NCI-H1694 (cell line): ENCODE measurements at places on chromosomes 6 and 20.

- no peak for DNase-seq
Measured at GRCh38 chr20:58268936-58269619, 40.4 kb upstream of the RAB22A start.

DNA sequence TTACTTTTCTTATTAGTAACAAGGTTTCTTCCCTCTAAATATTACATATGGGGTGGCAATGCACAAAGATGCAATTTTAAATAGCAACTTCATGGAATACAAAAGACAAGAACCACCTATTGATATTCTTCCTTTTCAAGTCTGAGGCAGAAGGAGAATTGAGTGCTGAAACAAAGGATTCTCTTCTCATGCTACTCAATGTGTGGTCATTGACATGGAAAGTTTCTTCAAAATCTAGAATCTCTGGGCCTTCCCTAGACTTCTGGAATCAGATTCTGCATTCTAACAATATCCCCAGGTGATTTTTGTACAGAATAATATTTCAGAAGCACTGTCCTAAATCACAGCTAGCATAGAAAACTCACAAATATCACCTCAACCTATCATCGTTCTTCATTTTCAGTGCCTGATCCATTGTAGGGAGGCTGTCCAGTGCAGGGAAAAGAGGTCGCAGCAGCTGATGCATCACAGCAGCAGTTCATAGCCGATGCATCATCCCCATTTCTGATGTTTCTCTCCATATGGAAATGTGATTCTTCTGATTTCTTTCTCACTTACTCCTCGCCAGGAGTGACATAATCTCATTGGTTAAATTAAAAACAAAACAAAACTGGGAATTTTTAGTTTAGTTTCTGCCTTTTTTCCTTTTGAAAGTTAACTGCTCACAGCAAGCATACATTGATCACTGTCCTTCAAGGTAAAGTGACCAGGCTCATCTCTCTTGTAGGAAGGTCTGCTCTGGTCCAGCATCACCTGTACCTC, 139.5 kb upstream of the FAM83B start:
- DNase-seq = no peak

GRCh38 chr6:158068893-158069799, 87.5 kb downstream of the SYNJ2 start:
- no peak for DNase-seq

DNA sequence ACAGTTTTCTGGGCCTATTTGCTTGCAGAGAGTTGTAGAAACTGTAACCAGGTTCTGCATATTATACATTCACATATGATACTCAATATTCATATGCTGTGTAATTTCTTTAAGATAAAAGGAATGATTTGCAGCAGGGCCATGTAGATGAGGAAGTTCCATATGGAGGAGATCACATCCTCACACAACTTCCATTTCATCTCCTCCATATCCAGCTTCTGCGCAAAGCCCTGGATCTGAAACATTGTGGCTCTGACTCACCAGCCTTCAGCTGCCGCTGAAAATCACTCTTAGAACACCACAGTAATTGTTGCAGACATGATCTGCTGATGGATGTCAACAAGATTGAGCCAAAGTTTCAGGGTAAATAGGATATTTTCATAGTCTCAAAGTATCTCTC, 57.7 kb downstream of the PXDC1 start:
- no peak for DNase-seq

GRCh38 chr20:34922654-34923381, 32.8 kb downstream of the GSS start:
- DNase-seq = no peak

- DNase-seq = no peak
Measured at GRCh38 chr6:161166677-161167076, 107.2 kb downstream of the AGPAT4 start.

DNA sequence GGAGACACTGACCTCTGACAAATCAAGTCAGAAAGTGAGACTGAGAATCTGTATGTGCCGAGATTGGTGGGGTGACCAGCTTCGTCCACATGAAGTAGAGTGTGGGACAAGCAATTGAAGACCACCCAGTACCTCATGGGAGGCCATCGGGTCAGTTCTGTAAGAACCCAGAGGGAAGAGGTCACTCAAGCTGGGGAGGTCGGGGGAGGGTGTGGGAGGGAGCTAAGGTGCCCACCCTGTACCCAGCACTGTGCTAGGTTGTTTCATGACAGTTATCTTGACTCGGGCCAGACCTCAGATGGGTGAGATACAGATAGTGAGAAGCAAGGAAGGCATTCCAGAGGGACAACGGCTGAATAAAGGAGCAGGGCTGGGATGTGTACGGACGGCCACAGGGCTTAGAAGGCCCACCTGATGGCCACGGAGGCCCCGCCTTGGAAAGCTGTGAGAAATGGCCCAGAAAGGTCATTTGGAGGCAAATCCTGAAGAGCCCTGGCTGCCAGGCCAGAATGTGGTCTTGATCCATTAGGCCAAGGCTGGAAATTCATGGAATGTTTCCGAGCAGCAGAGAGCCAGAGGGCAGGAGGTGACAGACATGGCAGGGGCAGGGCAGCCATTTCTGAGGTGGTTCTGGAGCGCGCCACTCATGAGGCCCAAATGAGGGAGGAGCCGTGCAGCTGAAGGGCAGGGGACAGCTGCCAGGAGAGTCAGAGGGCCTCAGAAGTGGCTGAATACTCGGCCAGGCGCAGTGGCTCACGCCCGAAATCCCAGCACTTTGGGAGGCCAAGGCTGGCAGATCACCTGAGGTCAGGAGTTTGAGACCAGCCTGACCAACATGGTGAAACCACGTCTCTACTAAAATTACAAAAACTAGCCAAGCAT, 7.7 kb downstream of the MMP24OS start:
- DNase-seq = no peak

DNA sequence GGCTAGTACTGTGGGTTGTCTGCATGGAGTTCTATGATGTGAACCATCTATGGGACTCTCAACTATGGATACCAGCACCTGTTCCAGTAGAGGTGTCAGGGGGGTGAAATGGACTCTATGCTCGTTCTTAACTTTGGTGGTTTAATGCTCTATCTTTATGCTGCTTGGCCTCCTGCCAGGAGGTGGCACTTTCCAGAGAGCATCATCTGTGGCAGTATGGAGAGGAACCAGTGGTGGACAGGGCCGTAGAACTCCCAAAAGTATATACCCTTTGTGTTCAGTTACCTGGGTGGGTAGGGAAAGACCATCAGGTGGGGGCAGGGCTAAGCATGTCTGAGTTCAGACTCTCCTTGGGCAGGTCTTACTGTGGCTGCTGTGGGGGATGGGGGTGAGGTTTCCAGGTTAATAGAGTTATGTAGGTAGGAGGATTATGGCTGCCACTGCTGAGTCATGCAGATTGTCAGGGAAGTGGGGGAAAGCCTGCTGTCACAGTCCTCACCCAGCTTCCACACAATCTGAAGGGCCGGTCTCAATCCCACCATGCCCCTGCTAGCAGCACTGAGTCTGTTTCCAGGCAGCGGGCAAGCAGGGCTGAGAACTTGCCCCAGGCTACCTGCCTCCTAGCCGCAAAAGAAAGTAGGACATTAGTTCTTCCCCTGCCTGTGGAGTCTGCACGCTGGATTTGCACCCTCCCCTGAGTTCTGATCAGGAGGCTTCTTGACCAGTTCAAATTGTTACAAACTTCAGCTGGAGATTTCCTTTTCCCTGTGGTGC, 284.0 kb downstream of the KCNQ5 start:
- DNase-seq = no peak

GRCh38 chr20:35461620-35462019, 6.2 kb downstream of the CEP250 start:
- no peak for DNase-seq

GRCh38 chr6:96878143-96878542, 19.5 kb downstream of the NDUFAF4 start:
- no peak for DNase-seq

GRCh38 chr20:23954008-23954745, 34.4 kb downstream of the GGTLC1 start:
- no peak for DNase-seq

- DNase-seq = no peak
Measured at GRCh38 chr6:21595285-21596144, 2.0 kb downstream of the SOX4 start.

DNA sequence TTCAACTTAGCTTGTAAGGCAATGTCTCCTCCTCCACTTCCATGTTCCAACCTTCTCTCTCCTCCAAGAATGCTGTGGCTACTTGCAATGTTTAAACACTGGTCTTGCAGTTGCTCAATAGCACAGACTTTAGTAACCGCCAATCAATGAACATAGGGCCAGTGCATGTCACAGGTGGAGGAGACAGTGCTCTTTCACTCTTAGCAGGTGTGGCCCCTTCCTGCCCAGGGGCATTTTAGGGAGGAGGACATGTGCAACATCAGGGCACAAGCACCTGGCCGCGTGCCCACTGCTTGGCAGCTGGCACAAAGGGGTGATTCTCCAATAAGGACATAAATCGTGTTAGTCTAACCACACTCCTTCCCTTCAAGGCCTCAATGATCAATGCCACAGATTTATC, 41.3 kb downstream of the ADGRF1 start:
- no peak for DNase-seq

GRCh38 chr20:51416532-51417249, 125.8 kb downstream of the NFATC2 start:
- DNase-seq = no peak

DNA sequence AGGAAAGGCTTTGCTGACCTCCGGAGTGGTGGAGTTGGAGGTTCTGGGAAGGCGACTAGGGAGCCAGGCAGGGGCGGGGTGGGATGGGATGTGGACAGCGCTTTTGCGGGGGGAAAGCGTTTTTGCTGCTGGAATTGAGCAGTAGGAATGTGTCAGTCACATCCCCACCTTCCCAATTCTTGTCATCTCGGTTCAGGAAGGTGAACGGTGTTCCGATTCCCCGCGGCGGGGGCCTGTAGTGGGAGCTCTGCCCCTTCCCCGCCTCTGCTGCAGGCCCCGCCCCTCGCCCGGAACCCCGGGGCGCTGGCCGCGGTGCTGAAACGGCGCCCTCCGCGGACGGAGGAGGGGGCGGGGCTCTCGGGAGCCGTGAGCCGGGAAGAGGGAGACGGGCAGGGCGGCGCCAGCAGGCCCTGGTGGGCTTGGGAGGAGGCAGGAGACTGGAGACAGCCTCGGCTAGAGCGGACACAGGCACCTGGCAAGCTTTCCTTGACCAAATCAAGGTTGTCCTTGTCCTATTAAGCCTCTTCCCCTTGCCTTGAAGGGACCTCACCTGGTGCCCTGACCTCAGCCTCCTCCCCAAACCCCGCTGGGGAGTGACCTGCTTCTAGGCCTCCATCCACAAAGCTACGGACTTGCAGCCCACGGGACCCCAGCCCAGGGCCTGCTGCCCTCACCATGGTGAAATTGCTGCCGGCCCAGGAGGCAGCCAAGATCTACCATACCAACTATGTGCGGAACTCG, at the start of gene LHFPL5:
TSS of gene LHFPL5 (plus strand) at position 357 of the 741 bp plus-strand sequence. CDS start at position 676, 319 bp downstream.
- peak; percentile 17 for DNase-seq

GRCh38 chr6:170092826-170093225, 198.1 kb downstream of the DLL1 start:
- no peak for DNase-seq

GRCh38 chr20:50142812-50143211, 10.7 kb downstream of the PEDS1 start:
- DNase-seq = no peak

DNA sequence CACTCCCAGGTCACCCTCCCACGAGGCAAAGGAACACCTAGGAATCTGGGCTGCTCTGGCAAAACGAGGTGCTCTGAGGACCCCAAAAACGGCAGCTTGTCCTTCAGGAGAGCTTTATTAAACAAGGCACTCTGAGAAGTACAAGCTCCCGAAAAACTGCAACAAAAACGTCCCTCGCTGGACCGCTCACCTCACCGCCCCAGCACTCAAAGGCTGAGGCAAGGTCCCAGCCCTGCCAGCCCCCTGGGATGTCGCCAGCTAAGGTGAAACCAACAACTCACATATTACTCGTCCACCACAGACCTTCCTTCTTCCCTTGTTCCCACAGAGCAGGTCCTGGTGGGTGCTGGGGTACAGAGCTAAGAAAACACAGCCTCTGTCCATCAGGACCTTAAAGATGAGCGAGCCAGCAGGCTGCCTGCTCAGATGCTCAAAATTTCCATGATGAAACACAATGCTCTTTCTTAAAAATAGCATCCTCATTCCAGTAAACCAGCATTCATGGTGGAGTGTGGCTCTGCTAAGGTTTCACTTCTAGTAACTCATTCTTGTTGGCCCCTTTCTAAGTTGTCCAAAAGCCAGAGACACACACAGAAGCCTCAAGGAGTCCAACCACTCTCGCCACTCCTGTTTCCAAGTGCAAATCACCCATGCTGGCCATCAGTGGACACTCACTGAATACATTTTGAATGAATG, 35.9 kb downstream of the ATP9A start:
- no peak for DNase-seq

GRCh38 chr20:58438970-58439808, 50.2 kb downstream of the VAPB start:
- DNase-seq = no peak

GRCh38 chr20:25499855-25500434, 85.4 kb downstream of the NINL start:
- peak; percentile 45 for DNase-seq

GRCh38 chr6:14831937-14832336, 413.9 kb upstream of the JARID2 start:
- DNase-seq = no peak

DNA sequence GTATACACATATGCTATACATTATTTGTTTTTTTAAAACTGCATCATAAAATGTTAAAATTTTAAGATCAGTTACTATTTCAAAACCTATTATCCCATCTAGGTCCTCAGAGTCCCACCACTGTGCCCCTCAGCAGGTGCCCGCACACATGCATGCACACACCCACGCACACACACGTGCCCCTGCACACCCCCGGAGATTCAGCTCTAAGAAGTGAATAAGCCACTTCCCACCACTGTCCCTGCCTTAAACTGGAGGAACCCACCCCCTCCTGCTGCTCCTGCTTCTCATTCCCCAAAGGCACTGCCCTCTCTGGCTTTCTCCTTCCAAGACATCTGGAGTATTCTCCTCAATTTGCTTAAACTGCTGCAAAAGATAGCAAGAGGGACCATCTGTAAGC, 5.4 kb upstream of the FAM210B start:
- no peak for DNase-seq

GRCh38 chr6:148037496-148037895, 305.1 kb upstream of the SASH1 start:
- no peak for DNase-seq

GRCh38 chr20:44073675-44074071, 113.3 kb downstream of the JPH2 start:
- DNase-seq = no peak

GRCh38 chr20:55582498-55582897, 422.8 kb downstream of the CBLN4 start:
- no peak for DNase-seq

GRCh38 chr20:49482621-49483017, at the start of gene KCNB1:
KCNB1 (minus strand) TSS chr20:49482668; CDS start chr20:49482480, 188 bp downstream.
- no peak for DNase-seq

DNA sequence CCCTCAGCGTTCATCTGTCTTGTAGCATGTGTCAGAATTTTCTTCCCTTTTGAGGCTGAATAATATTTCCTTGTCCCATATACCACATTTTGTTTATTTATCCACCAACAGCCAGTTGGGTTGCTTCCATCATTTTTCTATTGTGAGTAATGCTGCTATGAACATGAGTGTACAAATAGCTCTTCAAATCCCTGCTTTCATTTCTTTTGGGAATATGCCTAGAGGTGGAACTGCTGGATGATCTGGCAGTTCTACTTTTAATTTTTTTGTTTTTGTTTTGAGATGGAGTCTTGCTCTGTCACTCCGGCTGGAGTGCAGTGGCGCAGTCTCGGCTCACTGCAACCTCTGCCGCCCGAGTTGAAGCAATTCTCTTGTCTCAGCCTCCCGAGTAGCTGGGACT, 64.7 kb downstream of the SASH1 start:
- no peak for DNase-seq
